ENCODE measurements at places on chromosomes 2 and 18.

DNA sequence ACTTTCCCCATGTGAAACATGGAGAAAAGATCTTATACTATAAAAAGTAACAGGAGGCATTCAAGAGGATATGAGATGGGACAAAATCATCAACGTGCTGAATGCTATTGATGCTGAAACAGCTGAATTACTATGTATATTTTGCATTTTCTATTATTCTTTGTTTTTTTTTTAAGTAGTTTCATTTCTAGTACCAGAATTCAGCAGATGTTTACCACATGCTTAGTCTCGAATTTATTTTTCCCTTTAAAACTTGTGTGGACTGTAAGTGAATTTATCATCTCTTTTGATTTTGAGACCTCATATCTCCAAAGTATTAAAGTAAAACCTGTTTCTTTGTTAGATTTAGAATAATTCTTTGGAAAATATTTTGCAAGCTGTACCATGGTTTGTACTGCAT, 205.8 kb downstream of the PTPRM start:
- DNase-seq, result no peak

DNA sequence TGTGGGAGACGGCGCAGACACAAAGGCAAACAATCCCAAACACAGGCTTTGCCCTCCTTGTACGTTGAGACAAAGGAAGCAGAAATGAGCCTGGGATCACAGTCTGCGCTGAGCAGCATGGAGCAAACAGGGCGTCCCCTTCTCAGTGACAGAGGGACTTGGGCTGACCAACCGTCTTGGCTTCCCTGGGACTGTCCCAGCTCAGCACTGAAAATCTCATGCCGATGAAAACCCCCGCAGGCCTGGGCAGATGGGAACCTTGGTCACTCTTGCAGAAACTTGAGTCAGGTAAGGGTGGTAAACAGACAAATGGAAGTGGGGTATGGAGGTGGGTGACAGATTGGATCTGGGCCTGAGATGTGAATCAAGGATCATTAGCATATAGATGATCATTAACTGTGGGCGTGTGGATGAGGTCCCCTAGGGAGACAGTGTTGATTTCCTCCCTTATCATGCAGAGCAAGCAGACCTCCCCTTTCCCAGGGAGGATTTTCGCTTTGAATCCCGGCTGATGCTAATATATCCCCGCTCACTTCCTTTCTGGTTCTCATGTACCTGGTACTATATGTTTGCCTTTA, 19.1 kb upstream of the SH3BP4 start:
- no peak for DNase-seq

DNA sequence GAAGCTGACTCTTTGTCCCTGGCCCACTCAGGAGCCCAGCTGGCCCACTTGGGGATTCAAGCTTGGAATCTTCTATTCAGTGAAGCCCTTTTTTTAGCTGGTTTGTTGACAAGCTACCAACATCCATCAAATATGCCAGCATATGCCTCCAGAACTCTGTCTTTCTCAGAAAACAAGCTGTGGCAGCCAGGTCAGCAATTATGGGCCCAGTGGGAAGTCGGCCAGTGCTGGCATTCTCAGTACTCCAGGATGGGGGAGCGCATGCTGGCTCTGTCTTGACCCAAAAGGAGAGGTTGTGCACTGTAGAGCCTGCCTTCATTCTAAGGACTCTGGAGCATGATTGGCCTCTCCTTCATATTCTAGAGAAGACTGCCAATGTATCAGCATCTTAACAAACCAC, 401.5 kb downstream of the CNTNAP5 start:
- DNase-seq, result no peak

DNA sequence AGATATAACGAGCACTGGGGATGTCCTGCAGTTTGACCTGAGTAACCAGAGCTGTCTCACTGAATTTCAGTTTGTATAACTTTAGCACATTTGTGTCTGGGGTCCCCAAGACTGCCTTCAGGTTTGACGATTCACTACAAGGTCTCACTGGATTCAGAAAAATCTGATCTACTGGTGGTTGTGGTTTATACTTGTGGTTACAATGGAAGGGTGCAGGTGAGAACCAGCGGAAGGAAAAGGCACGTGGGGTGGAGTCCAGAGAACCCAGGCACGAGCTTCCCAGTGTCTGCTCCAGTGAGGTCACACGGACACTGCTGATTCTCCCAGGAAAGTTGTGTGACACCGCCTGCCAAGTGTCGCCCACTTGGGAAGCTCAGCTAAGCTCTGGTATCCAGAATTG, 126.0 kb downstream of the ZNF236 start:
- no peak for DNase-seq

GRCh38 chr18:13461469-13461868, 242.9 kb downstream of the LDLRAD4 start:
- no peak for DNase-seq

- DNase-seq, result no peak
Observed at GRCh38 chr18:24326211-24326610, 71.4 kb downstream of the OSBPL1A start.

GRCh38 chr2:188028739-188029138, 262.9 kb upstream of the GULP1 start:
- DNase-seq, result no peak

DNA sequence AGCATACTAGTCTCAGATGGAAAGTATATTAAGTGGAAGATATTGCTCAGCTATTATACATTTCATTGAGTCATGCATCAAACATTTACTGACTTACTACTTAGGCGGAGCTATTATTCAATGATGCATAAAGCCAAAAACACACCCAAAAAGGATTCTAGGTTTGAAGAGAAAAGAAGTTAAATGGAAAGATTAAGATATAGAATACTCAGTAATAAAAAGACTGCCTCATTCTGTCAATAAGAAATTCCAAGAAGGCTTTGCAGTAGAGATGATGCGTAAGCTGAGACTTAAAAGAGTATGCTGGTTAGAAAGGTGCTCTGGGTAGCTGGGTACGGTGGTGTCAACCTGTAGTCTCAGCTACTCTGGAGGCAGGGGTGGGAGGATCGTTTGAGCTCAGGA, 27.6 kb downstream of the STK17B start:
- DNase-seq, result no peak

DNA sequence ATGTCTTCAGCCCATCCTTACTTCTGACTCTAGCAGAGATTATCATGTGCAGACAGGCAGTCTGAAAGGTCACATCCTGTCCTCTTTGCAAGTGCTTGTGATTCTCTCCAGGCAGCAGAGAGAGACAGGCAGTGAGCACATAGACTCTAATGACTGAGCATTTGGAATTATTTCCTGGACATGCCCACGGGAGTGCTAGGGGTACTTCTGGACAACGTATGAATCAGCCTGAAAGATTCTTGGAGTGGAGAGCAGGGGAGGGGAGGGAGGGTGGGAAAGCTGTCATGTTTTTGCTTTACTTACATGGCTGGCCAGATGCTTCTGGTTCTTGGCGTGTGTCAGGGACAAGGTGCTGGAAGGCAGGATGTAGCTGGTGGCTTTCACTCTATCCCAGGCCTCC, 150.6 kb downstream of the RIF1 start:
- DNase-seq, result no peak

DNA sequence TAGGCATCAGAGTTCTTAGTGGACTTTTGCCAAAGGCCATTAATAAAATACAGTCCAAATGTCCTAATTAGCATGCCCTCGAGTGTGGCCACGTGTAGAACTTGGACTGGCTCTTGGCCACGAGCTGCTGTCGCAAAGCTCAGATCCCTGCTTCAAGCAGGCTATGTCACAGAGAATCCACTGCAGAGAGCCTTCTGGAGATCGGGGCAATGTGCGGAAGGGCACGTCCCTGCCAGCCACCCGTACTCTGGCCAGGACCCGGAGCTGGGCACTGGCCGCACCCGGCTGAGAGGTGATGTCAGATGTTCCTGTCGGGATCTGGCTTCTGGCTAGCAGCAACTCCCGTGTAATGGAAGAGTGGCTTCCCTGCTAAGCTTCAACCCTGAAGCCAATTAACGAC, 432.7 kb upstream of the ID2 start:
- DNase-seq, result no peak

DNA sequence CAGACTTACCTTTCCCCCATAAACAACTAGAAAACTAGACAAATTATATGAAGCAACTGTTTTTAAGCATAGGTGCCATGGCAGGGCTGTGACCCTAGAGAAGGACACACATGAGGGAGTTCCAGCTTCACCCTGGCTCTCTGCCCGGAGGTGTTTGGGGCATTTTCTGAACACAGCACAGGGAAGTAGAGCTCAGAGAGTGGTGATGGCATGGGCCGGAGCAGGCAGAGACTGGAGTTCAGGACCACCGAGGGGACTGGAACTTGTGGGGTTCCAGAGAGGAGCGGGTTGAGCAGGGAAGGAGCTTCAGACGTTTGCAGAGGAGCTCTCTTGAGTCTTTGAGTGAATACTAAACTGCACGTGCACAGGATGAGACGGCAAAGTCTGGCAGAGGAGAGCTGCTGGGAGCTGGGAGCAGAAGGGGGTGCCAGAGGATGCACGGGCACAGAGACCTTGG, 26.5 kb upstream of the KLF11 start:
- DNase-seq, result no peak

GRCh38 chr2:180481998-180482397, 474.9 kb upstream of the CWC22 start:
- DNase-seq, result no peak

DNA sequence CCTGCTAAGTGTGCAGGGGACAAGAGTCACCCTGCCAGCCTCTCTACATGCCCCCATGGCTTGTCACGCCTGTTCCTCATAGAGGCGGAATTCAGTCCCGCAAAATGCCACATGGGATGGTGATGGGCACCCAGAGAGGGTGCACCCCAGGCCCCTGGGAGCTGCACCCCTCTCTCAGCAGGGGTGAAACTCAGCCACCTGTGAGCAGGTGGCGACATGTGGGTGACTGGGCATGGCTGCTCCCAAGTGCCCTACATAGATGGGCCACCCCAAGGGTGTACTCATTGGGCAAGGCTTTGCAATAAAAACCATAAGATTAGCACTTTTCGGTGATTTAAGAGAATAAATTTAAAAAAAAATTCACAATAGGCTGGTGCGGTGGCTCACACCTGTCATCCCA, 6.3 kb downstream of the HS6ST1 start:
- no peak for DNase-seq

DNA sequence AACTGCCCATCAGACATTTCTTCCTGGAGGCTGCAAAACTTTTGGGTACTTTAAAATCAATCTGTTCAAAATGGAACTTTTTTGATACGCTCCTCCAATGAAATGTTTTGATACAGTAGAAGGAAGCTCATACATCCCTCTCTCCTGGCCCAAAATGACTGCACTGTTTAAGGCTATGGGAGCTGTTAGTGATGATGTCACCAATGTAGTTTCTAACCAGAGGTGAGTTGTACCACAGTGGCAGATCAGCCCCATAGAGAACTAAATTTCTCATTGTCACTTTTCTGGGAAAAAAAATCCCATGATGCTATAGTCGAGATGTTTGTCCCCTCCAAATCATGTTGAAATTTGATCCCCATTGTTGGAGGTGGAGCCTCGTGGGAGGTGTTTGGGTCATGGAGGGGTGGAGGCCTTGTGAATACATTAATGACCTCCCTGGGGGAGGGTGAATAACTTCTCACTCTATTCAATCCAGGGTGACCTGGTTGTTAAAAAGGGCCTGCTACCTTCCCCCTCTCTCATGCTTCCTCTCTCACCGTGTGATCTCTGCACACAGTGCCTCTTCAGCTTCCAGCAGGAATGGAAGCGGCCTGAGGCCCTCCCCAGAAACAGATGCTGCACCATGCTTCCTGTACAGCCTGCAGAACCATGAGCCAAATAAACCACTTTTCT, 117.4 kb upstream of the NPAS2 start:
- DNase-seq, result no peak

GRCh38 chr18:79902640-79903039, 48.8 kb downstream of the SLC66A2 start:
- DNase-seq, result no peak

GRCh38 chr2:26986576-26986975, 16.1 kb downstream of the MAPRE3 start:
- no peak for DNase-seq

DNA sequence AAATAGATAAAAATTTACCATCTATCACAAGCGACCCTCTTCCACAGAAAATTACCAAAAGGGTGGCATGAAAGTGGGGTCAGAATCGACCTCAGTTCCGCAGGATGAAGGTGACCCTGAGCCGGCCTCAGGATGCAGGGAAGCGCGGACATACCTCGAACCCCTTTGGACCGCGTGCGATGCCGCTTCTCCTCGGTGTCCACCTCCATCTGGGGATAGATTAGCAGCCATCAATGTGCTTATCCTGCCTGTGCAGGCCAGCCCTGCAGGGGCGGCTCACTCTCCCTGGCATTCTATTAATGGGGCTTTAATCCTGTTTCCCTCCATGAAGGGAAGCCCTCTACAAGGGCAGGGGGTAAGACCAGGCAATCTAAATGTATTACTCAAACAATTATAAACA, 235.3 kb upstream of the PXDN start:
- no peak for DNase-seq

DNA sequence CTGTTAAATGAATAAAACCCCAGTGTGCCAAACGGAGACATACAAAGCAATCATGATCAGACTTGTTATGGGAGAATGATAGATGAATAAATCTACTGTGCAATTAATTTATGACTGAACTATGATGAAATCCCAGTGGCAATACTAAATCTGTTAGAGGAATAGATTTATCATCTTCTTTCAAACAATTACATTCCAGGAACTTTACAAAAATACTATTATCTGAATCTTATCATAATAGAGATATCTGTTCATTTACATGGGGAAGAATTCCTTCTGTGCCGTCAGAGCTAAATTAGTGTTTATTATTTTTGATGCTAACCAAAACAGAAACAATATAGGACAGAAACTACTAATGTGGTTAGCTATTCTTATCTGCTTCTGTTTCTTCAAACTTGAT, 208.5 kb downstream of the CAMKMT start:
- no peak for DNase-seq

GRCh38 chr2:54880428-54880827, 157.0 kb downstream of the EML6 start:
- DNase-seq, result no peak

- no peak for DNase-seq
Observed at GRCh38 chr2:61762292-61762691, 91.6 kb downstream of the FAM161A start.

- no peak for DNase-seq
Observed at GRCh38 chr2:165529130-165529529, 59.6 kb downstream of the CSRNP3 start.

DNA sequence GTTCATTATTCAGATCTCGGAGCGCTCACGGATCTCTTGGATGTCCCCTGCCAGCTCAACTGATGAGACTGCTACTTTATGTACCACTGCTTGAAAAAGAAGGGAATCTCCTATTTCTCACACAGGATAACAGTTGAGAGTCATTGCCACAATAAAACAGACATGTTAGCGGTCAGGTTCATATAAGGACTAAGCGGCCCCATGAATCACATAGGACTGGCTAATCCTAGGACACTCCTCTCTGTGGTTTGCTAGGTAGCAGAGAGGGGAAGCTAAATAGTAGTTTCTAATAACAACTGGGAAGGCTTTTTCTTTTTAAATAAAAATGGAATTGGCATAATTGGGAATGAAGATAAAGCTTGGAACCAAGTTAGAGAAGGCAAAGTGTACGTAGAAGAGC, 15.9 kb upstream of the TGFA start:
- DNase-seq, result no peak

GRCh38 chr2:96163415-96163767, 18.2 kb upstream of the DUSP2 start:
- DNase-seq, result no peak
